ENCODE measurements at places on chromosomes 4 and X. TPM values are rescaled to one million over a fixed set of nuclear protein-coding genes. Genes with fewer than 3 reads are reported as not detected.

MAGEA1 gene
- not detected for total RNA-seq

ANK2 gene
- total RNA-seq = 28.8 TPM

ARR3 gene
- not detected for total RNA-seq

RBMX gene
- total RNA-seq = 181 TPM

RBM46 gene
- not detected for total RNA-seq

DNA sequence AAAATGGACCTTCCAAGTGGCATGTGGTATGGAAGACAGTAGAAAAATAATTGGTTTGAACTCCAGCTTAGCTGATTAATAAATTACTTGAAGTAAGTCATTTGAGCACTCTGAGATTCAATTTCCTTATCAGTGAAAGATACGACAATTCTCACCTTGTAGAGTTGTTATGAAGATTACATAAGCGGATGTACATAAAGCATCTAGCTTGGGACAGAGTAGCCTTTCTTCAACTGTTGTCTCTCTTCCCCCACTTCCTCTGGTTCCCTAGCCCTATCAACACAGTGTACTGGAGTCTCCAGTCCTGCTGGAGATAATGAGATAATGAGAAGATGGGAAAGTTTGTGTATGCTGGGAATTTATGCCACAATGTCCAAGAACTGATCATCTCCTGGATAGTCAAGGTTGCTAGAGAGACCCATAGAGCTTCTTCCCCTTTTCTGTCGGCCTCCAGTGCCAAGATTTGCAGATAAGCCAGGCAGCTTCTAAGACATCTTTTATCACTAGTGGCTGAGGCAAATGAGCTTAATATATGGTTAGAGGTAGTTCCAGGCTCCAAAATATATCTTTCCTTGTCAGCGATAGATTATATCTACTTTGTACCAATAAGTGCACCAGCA, 33.9 kb downstream of the VSIG4 start:
- no peak for DNase-seq

- no peak for DNase-seq
Observed at GRCh38 chr4:27001398-27002164, 140.9 kb downstream of the STIM2 start.

GRCh38 chr4:8250637-8251036, 18.9 kb upstream of the HTRA3 start:
- no peak for DNase-seq

- DNase-seq = no peak
Observed at GRCh38 chr4:123284168-123284567, 112.4 kb upstream of the SPRY1 start.

DNA sequence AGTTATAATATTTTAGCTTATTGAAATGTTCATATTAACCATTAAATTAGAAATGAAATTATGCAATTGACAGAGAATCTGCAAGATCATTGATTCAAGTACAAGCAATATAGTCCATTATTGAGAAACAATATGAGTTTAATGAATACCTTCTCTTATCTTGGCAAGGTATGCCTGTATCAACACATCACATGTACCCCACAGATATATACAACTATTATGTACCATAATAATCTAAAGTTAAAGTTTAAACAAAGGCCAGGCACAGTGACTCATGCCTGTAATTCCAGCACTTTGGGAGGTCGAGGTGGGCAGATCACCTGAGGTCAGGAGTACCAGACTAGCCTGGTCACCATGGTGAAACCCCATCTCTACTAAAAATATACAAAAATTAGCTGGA, 514.7 kb downstream of the PCDH7 start:
- no peak for DNase-seq

- no peak for DNase-seq
Observed at GRCh38 chrX:68832516-68833447, 4.0 kb downstream of the EFNB1 start.

DNA sequence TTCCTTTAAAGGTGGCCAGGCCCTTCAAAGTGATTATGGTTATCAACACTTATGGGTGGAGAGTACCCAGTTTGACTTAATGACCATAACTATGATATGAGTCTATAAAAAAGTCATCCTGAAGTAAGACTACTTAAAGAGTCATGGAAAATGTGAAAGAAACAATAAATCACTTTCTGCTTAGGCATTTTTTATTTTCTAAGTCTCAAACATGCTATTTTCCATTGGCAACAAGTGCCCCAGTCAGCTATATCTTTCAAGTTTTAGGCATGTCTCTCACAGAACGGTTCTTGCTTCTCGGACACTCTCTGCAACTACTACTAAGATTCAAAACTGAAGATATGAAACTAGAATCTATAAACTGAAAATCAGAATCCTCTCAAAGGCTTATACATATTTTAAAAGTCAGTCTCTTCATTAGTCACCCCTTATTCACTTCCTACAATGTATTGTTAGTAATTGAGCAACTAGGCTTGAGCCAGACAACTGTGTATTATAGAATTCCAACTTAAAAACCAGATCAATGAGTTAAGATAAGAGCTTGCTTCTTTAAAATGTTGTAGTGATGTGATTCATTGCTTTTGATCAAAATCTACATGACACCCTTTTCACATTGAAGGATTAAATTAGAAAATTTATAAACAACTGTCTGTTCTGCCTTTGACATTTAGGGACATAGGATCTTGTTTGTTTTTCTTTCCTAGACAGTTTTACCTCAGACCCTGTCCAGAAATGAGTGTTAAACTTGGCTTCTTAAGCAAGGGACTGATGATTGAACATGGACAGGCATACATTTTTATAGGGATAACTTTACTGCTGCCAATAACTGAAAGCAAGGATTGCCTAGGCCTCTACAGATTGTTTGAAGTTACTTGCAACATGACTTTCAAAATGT, 2.9 kb downstream of the ANTXR2 start:
- DNase-seq = no peak

DNA sequence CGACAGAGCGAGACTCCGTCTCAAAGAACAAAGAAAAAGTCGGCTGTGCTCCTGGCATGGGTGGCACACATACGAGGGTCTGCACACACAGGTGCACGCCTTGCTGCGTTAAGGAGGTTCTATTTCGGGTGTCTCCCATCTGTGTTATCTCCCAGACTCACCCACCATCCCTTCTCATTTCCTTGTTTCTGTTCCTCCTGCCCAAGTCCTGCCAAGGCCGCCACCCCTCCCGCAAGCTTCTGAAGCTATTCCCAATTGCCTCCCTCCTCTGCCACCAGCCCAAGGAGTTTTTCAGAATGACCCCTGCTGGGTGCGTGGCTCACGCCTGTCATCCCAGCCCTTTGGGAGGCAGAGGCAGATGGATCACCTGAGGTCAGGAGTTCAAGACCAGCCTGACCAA, 6.0 kb upstream of the IL3RA start:
- no peak for DNase-seq

DNA sequence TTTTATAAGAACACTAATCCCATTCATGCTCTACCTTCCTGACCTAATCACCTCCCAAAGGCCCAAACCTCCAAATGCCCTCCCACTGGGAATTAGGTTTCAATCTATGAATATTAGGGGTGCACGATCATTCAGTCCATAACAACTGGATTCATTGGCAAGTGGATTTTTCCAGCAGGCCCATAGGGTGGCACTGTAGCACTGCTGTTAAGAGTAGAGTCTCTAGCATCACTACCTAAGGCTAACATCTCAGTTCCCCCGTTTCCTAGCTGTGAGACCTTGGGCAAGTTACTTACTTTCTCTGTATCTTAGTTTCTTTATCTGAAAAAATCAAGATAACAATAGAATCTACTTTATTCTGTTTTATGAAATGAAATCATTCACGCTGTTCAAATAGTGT, 315.8 kb downstream of the STIM2 start:
- no peak for DNase-seq

GRCh38 chrX:78181307-78181706, 41.9 kb upstream of the TAF9B start:
- no peak for DNase-seq

GRCh38 chr4:96052827-96053226, 212.9 kb downstream of the PDHA2 start:
- DNase-seq = no peak

DNA sequence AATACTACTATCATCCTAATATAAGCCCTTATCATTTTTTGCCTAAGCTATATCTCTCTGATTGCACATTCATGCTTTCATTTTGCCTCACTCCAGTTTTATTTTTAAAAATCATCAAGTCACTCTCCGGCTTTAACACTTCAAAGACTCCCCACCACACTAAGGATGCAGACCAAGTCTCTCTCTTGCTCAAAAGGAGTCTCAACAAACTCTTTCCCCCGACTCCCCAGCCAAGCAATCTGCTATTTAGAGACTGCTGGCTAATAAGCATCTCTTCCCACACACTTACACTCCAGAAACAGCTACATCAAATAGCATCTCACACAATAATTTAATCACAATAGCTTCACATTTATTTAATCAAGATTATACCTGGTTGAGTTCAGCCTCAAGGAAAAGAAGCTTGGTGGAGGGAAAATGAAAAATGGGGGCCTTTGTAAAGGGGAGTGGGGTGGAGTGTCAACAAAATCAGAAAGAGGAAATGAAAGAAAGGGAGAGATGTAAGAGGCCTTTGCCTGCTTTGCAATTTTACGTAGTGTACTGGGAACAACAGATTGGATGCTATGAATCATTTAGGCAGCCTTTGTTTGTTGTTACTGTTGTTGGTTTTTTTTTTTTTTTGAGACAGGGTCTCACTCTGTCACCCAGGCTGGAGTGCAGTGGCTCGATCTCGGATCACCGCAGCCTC, 104.1 kb upstream of the MCF2 start:
- DNase-seq = no peak

DNA sequence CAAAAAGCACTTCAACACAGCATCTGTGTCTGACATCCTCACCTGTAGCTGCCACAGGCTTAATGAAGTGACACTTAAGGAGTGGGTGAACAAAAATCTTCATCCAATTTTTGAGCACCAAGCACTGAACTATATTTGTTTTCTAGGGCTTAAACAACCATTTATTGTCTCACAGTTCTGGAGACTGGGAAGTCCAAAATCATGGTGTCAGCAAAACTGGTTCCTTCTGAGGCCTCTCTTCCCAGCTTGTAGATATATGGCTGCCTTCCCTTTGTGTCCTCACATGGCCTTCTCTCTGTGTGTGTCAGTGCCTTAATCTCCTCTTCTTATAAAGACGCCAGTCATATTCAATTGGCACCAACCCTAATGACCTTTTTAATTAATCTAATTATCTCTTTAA, 189.2 kb upstream of the CLNK start:
- no peak for DNase-seq

GRCh38 chr4:12421364-12421763, 992.7 kb upstream of the HS3ST1 start:
- no peak for DNase-seq

GRCh38 chr4:8651661-8652180, 59.2 kb downstream of the CPZ start:
- no peak for DNase-seq

DNA sequence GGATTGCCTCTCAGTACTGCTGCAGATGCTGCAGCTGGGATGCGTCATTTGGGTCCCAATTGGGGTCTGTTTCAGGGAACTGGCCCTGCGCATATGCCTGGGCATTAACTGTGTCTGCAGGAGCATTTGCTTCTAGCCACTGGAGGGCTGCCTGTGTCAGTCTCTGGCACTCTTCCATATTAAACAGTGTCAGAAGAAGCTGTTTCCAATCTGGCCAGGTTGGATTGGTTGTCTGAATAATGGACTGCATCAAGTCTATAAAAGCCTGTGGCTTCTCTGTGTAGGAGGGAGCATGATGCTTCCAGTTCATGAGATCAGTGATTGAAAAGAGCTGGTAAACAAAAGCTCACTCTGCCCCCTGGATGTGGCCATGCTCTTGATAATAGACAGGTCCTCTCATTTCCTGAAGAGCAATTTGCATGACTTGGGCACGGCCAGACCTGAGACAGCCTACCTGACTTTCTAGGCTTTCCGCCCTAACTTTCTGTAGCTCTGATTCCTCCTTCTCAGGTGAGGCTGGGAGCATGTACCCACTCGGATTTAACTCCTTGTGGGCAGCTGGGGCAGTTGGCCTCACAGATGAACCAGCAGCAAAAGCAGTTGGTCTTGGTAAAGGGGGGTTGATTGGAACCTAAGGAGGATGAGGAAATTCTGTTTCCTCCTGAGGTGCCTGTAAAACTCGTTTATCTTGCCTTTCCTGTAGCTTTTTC, 29.2 kb downstream of the SULT1E1 start:
- no peak for DNase-seq

DNA sequence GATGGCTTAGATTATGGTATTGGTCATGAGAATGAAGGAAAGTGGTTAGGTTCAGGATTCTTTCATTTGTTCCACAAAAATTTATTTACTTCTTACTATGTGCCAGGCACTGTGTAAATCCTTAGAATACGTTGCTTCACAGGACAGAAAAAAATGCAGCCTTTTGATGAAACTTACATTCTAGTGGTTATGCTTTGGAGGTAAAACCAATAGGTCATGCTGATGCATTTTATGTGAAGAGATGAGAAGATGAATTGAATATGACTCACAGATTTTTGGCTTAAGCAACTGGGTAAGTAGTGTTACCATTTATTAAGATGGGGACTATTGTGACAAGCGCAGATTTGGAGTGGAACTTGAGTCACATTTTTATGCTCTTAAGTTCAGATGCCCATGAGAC, 165.3 kb downstream of the GLRA2 start:
- DNase-seq = no peak

DNA sequence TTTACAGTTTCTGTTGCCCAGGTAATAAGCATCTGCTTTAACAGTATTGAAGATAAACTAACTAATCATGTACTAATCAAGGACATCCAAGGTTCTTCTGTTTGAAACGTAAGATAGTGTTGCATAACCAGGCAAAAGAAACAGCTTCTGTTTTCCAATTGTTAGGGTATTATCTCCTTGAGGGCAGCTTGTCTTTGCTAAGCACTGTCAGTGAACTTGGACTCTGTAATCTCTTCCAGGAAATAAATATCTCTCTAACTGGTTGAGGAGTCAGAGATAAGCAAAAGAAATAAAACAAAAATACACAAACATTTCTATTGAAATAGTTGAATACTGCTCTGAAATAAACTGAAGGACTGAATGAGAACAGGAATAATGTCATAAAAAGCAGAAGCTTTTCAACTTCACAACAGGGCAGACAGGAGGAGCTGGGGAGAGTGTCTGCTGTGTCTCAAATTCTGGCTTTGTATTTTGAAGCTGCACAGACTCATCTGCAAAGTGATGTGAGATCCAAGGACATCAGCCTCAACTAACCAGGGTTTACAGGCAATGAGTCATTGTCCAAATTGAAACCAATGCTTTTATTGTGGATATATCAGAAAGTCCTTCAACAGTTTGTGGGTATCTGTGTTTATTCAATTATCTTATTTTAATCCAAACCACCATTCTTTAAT, 1253.0 kb upstream of the PCDH7 start:
- DNase-seq = no peak

GRCh38 chr4:150625033-150625432, 43.1 kb downstream of the MAB21L2 start:
- no peak for DNase-seq

- DNase-seq = no peak
Observed at GRCh38 chrX:153921511-153922446, 4.3 kb downstream of the ARHGAP4 start.
